Activated CD8-positive, alpha-beta memory T cell treated with anti-CD3 and anti-CD28 coated beads, Interleukin-2, amount 50 U/mL, for 4 hours (primary cell): ENCODE measurements at places on chromosomes 4 and X.

GRCh38 chrX:7927259-7928167, at the start of gene PNPLA4:
Gene PNPLA4 (minus strand): TSS chrX:7927413. CDS start chrX:7926119, 1,294 bp downstream.
- DNase-seq = peak; percentile 88

DNA sequence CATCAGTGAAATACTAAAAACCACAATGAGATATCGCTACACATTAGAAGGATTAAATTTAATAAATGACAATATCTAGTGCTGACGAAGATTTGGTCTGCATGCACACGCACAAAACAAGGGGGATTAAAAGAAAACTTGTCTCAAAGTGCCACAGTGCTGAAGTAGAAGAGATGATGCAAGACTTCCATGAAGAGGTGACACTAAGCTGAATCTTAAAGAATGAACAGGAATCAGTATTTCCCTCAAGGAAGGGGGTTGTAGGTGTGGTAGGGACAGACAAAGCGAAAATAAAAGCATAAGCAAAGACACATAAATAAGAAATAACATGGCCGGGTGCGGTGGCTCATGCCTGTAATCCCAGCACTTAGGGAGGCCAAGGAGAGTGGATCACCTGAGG, 33.5 kb downstream of the CNOT6L start:
- DNase-seq = no peak

GRCh38 chrX:14698790-14699189, 169.5 kb downstream of the GLRA2 start:
- DNase-seq = no peak

DNA sequence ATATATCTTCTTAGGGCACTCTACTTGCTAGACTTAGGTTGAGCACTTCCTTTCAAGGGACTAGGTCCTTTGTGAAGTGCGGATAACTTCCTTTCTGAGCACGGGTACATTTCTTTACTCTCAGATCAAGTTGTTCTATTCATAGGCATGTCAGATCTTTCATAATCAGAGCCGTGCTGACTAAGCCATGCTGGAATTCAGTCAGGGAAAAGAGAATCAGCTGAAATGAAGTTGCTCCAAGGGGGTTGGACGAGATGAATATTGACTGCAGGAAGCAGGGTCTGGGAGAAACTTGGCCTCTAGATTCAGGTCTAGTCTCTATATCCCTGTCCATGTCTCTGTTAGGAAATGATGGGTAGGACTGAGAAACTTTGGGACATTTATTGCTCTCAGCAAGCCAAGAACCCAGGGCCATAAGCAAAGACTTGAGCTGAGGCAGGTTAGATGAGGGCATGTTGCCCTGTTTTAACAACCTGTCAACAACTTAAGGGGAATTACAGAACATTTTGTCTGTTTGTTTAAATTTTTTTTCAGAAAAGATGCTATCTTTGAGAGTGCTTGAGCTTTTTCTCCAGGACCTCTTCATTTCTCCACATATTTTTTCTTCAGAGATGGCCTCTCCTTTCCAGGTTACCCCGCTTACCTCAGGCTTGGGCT, 28.3 kb downstream of the AREG start:
- no peak for DNase-seq
